ENCODE measurements at places on chromosomes 6 and 20.

GRCh38 chr6:50451826-50452400 is 261.4 kb upstream of the TFAP2D start:
- DNase-seq: no peak

DNA sequence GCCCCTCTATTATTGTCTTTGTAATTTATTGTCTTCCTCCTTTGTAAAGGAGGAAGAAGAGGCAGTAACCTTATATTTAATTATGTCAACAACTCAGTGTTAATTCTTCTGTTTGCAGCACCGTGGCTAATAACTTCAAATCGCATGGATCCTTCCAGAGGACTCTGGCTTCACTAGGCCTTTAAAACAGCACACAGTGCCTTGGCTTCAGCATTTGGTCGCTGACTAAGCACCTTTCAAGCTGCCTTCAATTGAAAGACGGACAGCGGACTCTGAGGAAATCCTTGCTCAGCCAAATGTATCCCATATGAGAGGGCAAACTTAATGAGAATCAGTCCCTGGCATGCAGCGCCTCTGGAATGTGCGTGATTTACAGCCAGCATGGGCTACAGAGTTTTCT is 64.2 kb downstream of the SGK1 start:
- DNase-seq: peak; percentile 67

DNA sequence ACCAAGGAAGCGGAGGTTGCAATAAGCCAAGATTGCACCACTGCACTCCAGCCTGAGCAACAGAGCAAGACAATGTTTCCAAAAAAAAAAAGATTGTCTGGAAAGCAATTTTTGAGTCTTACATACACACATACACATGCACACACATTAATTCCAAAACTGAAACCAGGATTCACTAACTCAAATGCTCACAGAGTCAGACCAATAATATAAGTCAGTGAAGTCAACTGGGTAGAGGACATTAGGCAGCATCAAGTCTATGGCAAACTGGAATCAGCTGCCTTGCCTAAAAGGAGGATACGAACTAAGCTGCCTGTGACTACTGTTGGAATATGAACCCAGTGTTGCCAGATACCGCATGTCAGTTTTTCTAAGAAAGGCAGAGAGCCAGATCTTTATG is 15.7 kb downstream of the REM1 start:
- DNase-seq: no peak

DNA sequence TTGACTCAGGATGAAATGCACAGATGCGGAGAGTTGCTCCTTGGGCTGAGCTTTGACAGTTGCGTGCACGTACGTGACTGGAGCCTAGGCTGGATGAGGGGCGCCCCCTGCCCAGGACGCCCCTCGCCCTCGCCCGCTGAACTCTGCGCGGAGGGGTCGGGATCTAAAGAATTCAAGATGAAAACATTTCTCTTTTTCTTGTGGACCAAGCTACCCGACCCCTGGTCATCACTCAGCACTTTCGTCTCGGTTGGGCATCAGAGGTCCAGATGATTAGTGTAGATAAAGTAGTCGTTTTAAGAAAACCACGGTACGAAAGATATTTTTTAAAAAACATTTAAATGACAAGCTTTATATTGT is 700 bp downstream of the DTD1 start:
- DNase-seq: no peak

DNA sequence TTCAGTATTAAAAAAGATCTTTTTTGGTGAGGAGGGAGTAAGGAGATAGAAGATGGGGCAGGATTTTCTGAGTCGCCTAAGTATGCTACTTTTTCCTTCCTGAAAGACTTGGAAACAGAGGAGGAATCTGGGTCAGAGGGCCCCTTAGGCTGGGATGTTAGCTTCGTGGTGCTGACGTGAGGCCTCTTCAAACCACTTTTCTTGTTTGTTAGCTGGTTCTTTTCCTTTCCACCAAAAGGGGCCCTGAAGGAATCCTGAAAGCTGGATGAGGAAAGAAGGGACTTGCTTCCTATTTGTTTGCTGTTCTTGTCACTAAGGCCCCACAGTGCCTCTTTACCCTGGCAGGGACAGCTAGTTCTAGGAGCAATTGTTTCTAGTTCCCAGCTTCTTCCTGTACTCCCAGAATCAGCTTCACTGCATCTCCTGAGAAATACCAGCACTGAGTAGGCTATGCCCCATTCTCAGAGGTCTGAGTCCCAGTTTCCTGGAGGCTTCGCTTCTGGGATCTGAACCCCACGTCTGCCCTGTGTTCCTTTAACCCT is 2.2 kb upstream of the IL20RA start:
- DNase-seq: no peak

- no peak for DNase-seq
These were observed 38.7 kb downstream of the NCR2 start for GRCh38 chr6:41373919-41374617.

- peak; percentile 52 for DNase-seq
These were observed 197.9 kb downstream of the CDH4 start for GRCh38 chr20:61449916-61450315.

DNA sequence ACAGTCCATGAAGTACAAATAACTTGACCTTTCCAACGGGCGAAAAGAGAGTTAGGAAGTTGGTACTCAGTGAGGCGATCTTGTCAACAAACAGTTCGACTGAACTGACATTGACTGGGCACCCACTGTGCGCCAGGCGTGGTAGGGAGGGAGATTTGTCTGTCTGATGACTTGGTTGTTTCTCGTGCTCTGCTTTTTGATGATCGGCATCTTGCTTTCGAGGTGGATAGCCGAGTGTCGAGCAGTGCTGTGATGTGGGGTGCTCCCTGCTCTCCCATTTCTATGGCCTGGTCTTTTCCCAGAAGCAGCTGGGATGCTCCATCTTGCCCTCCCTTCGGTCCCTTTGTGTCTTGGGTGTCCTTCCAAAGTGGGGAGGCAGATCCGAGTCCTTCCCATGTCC is 30.4 kb downstream of the RPP40 start:
- DNase-seq: no peak

DNA sequence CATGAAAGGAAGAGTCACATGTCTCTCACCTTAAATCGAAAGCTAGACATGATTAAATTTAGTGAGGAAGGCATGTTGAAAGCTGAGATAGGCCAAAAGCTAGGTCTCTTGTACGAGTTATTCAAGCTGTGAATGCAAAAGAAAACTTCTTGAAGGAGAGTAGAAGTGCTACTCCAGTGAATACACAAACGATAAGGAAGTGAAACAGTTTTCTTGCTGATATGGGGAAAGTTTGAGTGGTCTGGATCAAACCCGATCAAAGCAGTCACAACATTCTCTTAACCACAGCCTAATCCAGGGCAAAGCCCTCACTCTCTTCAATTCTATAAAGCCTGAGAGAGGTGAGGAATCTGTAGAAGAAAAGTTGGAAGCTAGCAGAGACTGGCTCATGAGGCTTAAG is 1.9 kb upstream of the TPD52L1 start:
- DNase-seq: no peak
